ENCODE measurements at places on chromosomes 6 and 20.

- no peak for DNase-seq
These were observed 310.0 kb downstream of the ESR1 start for GRCh38 chr6:152117156-152118133.

DNA sequence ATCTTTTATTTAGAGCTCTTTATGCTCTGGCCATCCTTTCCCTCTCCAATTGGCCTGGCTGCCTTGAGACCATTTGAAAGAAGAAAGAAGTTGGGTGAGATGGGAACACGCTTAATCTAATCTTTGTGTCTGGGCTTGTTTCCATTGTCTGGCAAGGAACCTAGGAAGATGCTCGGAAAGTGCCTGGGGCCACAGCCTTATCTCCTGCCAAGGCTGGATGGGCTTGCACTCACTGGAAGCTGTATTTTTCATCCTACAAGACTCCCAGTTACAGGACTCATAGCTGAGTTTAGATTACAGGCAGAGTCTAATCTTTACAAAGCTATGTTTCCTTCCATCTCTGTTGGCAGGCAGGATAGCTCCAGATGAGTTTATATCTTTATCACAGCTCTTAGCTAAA, 33.1 kb upstream of the CDYL start:
- DNase-seq, result no peak

DNA sequence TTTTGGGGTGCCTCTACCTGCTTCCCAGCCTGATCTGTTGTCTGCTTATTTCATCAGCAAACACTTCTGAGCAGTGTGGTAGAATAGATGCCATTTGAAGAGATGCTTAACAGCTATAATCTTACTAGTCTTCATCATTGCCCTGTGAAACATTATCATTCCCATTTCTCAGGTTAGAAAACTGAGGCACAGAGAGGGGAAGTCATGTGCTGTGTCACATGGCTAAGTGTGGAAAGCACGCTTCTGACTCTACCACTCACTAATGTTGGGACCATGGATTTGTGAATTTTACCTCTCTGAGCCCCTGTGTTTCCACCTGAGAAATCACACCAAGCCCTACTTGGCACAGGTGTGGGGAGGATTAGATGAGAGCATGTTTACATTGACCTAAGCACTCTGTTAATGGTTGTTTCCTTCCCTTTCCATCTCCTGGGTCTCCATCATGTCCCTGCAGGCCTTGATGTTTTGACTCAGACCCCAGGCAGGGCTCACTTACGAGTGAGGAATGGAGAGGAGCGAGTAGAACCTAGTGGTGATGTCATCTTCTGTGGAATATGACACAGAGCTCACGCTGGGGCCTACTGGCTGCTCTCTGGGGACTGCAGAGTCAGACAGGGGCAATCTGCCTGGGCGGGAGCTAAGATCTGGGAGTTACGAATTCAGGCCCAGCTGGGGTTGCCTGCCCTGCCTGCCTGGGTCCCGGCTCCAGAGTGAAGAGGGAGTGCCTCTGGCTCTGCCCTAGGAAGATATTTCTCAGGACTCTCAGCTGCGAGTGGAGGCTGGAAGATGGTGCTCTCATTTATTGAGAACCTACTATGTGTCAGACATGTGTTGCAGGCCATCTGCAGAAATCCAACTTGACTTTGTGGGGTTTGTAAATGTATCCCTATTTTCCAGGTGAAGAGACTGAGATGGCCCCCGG, 64.3 kb downstream of the CDH22 start:
- no peak for DNase-seq

DNA sequence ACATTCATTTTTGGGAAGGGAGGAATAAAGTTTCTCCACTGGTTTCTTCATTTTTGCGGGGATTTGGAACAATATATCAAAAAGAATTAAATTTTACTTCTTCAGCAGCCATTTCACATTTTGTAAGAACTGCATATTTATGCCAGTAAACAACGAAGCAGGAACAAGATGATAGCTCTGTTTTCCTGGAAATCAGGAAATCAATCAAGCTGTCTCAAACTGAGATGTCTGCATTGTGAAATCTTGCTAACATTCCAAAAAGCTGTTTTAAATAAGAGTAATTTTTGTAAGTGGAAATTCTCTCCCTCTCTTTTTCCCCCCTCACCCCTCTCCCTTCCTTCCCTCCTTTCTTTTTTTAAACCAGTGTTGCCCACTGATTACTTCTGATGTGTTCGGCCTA, 20.0 kb downstream of the MAPK13 start:
- no peak for DNase-seq

GRCh38 chr6:91565207-91565606, 978.3 kb upstream of the MAP3K7 start:
- DNase-seq, result no peak

- DNase-seq, result no peak
These were observed 125.4 kb downstream of the DST start for GRCh38 chr6:56517155-56517745.

DNA sequence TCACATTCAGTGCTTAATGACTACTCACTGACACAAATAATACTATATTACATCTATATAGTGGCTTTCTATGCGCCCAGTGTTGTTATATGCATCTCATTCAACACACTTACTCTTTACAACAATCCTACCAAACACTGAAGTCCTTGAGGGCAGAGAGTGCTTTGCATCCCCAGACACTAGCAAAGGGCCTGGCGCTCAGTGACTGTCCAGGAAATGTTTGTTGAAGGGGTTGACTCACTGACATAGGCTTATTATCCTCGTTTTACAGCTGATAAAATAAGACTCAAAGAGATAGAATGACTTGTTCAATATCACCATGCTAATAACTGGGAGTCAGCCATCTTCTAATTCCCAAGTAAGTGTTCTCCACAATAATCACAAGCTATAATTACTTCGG, 163.3 kb downstream of the ARHGAP18 start:
- DNase-seq, result no peak

- DNase-seq, result no peak
These were observed 541.1 kb downstream of the HAO1 start for GRCh38 chr20:7399114-7399513.

DNA sequence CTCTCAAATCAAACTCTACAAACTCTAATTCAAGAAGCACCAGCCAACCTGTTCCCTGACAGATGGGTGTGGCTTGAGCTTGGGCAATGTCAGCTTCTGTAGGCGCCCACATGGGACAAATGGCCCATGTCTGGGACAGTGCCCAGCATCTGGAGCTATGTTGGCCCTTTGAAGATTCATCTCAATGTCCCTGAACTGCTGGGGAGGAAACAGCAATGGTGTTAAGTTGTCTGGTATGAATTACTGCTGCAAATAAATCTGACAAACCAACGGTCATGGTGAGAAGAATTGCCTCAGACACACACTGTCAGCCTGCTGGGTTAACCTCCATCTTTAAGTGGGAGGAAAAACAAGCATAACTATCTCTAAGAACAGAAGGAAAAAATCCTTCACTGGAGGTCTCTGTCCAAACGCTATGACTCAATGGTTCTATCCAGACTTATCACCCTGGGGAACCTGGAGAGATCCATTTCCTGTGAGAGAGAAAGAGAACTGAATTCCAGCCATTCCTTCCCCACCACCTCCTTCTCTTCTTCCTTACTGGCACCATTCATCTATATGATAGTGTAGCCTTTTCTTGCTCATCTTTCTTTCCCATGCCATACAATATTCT, 274.9 kb downstream of the CDH26 start:
- DNase-seq, result peak; percentile 15

Measured in fibroblast of skin of left biceps (primary cell).